T-helper 1 cell (primary cell): ENCODE measurements at places on chromosomes 16 and 17.

DNA sequence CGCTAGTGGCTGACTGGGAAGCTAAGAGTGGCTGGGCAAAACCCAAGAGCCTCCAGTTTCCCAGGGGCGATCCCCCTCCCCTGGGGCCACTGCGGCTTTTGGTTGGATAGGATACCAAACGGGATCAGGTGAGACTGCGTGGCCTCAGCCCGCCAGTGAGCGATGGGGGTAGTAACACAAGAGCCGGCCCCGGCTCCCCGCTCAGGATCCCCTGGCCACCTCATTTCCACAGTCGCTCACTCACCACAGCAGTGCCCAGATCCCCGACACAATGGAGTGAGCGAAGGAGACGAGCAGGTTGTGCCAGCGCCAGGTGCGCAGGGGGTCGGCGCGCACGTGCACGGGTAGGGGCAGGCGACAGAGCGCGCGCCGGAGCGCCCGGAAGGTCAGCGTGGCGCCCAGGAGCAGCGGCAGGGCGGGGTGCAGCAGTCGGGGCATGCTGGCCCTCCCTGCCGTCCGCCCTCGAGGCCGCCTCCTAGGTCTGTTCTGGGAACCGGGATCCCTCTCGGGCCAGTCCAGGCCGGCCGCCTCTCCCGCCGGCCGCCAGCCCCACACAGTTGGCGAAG is 290 bp downstream of the TLCD1 start:
- no peak for DNase-seq

DNA sequence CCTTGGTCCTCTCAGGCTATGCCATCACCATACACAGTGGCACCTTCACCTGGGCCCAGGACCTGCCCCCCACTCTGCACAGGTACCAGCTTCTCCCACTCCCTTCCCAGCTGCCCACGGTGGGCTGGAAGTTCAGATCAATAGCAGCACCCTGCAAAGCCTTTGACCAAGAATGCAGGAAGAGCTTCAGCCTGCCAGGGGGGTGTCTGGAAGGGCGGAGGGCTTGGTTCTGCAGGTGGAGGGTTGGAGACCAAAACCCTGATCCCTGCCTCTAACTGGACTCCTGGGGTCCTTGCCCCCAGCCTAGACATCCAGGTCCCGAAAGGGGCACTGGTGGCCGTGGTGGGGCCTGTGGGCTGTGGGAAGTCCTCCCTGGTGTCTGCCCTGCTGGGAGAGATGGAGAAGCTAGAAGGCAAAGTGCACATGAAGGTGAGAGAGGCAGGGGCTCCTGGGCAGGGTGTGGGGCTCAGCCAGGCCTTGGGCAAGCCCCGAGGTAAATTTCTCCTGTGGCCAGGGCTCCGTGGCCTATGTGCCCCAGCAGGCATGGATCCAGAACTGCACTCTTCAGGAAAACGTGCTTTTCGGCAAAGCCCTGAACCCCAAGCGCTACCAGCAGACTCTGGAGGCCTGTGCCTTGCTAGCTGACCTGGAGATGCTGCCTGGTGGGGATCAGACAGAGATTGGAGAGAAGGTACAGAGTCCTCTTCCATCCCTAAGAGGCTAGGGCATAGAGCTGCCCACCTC is 34.3 kb downstream of the ABCC3 start:
- no peak for DNase-seq

DNA sequence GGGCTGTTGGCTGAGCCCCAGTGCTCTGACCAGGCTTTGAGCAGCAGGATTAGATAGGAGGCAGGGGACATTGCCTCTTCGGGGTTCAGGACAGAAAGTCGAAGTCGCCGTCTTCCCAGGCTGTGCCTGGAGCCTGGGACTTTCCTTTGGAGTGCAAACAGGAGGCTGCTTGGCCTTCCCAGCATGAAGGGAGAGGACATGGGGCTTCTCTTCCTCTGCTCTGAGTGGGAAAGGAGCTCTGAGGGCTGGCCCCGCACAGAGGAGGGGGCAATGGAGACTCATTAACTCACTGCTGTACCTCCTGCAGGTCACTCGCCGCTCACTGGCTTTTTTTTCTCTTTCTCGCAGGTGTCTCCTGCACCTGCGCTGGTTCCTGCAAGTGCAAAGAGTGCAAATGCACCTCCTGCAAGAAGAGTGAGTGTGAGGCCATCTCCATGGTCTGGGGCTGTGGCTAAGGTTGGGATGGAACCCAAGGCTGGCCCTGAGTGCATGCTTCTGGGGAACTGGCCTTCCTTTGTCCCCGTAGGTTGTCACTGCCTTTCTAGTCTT is 642 bp downstream of the MT1F start:
- no peak for DNase-seq

DNA sequence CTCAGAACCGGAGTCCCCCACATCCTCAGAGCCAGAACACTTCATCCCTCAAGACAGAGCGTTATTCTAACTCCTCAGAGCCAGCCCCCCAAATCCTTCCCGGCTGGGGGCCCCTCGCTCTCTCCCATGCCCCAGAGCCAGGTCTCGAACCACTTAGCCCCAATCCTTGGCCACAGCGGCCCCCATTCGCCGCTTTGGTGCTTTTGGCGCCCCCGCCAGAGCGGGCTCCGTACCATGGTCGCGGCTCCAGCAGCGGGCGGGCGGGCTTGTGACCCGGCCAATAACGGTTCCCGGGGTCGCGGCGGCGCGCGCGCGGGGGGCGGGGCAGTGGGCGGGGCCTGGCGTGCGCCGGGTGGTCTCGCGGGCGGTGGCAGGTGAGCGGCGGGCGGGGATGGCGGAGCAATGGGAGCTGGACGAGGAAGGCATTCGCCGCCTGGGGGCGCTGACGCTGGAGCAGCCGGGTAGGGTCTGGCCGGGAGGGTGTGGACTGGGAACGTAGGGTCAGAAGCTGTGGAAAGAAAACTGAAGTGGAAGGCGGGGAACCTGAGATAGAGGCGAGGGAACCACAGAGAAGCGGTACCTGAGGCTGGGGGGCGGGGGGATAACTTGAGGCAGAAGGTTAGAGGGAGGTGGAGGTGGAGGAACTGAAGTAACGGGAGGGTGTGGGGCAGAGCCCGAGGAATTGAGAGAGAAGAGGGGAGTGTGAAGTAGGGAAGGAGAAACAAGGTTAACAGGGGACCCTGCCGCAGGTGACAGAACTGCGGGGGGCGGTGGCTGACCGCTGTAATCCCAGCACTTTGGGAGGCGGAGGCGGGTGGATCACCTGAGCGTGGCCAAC is at the start of the genes KCTD19 and LRRC36:
Gene KCTD19, minus strand, starts transcription at position 270 of the 838 bp plus-strand sequence. Its CDS starts 34 bp downstream, at position 236.
Gene LRRC36, plus strand, starts transcription at position 344 of the 838 bp plus-strand sequence. Its CDS starts 48 bp downstream, at position 392.
- peak; percentile 8 for DNase-seq

GRCh38 chr16:51813609-51814008 is 662.5 kb upstream of the SALL1 start:
- no peak for DNase-seq

- no peak for DNase-seq
These were observed 2.4 kb downstream of the ZNF213 start for GRCh38 chr16:3137267-3137666.

DNA sequence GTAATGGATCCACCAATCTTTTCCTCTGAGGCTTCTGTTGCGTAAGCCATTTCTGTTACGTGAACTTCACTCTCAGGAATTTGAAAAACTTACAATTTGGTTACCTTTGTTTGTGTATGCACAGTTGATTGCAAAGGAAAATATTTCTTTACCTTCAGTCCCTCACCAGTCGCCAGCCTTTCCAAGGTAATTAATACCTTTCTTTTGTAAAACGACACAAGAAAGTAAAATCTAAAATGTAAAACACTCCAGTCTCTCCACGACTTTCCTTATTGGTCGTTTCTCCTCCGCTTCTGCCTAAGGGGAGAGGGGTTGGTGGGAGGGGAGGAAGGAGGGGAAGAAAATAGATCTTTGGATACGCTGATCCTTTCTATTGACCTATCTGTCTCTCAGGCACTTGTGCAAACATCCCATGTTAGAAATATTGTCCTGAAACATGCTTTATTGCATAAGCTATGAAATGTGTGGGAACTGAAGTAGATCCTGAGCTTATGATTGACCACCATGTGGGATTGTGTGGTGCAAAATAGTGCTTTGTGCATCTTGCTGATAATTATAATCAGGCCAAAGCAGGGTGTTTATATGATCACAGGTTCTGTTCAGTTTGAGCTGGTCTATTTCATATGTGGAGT is 32.4 kb upstream of the EFCAB13 start:
- no peak for DNase-seq

GRCh38 chr17:35028531-35029262 is 34.8 kb downstream of the RFFL start:
- DNase-seq = peak; percentile 9

DNA sequence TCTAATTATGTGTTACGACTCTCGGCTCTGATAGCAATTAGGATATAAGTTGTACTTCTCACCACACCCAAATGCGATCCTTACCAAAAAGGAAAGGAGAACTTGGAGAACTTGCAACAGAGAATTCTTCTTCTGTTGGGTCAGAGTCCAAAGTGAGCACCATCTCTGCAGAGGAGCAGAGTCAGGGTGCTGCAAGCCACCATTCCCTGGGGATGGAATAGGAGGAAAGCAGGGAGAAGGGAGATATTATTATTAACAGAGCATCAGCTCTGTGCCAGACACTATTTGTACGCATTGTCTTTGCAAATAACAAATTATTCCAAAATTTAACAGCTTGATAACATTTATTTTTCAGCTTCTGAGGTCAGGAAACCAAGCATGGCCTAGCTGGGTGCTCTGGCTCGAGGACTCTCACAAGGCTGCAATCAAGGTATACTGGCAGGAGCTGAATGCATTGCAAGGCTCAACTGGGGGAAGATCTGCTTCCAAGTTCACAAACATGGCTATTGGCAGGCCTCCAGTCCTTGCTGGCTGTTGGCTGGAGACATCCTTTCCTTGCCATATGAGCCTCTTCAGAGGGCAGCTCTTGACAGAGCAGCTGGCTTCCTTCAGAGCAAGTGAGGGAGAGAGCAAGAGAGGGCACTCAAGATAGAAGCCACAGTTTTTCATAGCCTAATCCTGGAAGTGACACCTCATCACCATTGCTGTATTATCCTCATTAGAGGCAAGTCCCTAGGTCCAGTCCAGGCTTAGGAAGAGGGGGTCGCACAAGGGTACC is 296.2 kb upstream of the CDH5 start:
- no peak for DNase-seq

DNA sequence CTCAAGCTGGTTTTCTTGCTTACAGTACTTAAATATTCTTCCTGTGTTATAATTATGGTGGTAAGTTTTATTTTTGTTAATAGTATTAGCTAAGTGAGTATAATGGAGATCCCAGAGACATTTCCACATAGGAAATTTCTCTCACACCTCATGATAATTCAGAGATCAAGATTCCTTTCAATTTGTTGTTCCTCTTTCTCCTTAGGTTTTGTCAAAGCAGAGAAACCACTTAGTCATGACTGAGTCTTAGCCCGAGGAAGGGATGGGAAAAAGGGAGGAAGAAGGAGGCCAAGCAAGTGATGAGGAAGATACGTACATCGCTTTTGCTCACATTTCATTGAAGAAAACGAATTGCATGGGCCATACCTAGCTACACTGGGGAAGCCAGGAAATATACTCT is 18.4 kb downstream of the ESRP2 start:
- DNase-seq = no peak

DNA sequence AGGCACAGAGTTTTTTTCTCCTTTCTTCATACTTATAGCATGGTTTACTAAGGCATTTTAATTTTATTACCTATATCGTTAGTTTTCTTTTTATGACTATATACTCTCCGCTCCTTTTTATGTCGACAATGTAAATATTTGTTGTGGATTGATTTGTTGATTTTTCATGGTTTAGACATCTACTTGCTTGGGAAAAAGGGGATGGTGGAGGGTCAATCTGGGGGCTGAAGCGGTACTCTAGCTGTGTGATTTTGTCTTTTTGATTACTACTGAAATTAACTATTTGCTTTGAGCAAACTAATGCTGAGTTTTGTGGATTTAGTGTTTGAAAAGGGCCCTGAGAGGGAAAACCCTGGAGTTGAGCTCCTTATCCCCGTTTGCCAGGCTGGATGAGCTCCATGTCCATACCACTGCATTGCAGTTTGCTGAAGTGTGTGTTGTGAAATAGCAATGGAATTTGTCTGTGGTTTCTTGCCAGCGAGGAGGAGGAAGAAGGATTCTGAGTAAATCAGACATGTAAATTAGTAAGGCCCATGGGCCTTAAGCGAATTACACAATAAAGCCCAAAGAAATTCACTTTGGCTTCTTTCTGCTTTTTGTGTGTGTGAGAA is 72.0 kb downstream of the FTO start:
- DNase-seq = no peak

GRCh38 chr17:5236938-5237540 is 2.4 kb upstream of the SCIMP start:
- no peak for DNase-seq

DNA sequence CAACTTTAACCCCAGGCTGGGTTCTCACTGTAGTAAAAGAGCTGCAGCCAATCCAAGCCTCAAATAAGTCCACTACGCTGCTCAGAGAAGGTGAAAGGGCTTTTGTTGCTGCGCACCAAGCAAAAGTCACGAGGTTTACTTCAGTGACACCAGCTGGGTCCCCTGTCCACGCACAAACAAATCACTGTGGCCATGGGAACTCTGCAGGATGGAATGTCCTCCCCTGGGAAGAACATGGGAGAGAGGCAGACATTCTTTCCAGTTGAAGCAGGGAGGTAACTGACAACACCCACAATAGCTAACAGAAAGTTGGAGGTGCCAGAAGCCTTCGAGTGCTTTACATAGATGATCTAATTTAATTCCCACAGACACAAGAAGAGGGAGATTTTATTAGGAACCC is 181.9 kb downstream of the PMP22 start:
- DNase-seq = no peak

- no peak for DNase-seq
These were observed 26.9 kb downstream of the GPT2 start for GRCh38 chr16:46911038-46911437.

DNA sequence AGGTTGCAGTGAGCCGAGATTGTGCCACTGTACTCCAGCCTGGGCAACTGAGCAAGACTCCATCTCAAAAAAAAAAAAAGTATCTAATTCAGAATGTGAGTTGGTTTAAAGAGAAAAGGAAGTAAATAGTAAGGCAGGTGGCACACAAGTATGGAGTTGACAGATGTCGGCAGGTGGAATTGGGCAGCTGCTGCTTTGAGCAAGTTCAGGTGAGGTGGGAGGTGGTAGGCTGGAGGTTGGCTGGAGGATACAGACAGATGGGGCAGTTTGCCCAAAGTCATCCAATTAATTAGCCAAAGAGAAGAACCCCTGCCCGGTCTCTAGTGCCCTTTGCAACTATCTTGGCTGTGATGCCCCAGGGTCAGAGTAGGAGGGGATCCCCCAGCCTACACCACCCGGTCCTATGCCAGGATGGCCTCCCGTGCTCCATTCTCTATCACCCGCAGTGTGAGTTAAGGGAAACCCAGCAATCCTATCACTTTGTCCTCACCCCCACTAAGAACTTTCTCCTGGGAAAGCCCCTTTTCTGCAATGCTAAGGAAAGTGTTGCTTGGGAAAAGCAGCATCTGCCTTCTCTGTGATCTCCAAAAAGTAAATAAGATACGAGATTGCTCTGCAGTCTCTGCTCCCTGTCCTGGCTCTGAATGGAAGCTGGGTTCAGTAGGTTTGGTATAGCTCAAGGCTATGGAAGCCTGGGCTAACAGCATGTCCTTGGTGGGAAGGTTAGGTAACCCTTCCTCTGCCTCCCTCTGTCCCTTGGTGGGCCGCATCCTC is 32.2 kb downstream of the SLC12A3 start:
- DNase-seq = no peak

- DNase-seq = no peak
These were observed 67.0 kb downstream of the TUBD1 start for GRCh38 chr17:59825533-59826322.
